ENCODE measurements at places on chromosomes 12 and 14. TPM values are rescaled to one million over a fixed set of nuclear protein-coding genes. Genes with fewer than 3 reads are reported as not detected.

Gene SLC8A3
- not detected for total RNA-seq

Gene PHETA1
- total RNA-seq: 4.0 TPM

Gene ACVRL1
- total RNA-seq: not detected

Gene PTPRB
- total RNA-seq: 0.69 TPM

Gene ZDHHC22
- not detected for total RNA-seq

Gene BEGAIN
- 7.0 TPM for total RNA-seq

Gene YEATS4
- 26.1 TPM for total RNA-seq

Gene TMEM179
- total RNA-seq: not detected

Gene SYCP3
- not detected for total RNA-seq

Data from MCF 10A (cell line).